ENCODE measurements at places on chromosomes 5 and 9.

DNA sequence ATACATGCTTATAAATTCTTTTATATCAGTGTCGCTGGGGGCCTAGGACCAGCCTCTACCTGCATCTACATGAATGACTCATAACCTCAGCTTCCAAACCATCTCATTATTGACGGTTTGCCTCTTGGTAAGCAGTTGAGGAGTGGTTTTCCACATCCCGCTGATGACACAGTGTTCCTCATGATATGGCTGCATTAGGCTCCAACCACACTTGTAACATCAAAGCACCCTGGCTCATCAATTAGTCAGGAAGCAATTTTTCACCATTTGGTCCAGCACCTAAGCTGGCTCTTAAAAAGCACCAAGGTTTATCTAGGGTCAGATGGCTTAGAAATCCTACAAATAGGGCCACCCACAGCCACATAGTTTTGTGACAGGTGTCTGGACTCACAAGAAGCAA lies 402.4 kb downstream of the ARHGEF28 start:
- DNase-seq = no peak

DNA sequence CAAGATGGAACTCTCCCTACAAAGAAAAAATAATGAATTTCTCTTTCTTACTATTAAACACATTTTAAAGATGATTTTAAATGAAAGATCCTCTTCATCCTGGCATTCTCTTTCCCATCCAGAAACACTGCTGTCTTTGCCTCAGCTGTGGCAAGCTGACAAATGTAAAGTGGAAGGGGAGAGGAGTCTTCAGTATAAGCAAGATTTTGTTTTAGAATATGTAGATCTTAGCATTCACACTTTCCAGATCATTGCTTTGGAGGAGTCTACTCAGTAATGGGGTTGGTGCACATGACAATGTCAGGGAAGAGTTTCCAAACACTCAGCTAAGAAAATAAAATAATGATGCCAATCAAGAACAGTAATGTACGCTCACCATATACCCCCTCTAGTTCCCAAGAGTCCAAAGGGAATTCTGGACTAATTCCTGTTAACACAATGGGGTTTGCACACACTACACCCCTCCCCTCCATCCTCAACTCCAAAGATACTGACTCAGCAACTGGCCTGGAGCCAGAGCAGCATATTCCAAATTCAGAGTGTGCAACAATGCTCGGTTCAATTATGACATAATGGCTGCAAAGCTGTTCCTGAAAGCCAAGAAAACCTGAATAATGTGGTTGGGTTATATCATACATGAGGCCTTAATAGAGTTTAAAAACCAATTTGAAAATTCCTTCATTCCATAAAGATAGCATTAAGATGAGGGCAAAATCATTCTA lies 4.6 kb downstream of the C5orf63 start:
- DNase-seq = no peak

DNA sequence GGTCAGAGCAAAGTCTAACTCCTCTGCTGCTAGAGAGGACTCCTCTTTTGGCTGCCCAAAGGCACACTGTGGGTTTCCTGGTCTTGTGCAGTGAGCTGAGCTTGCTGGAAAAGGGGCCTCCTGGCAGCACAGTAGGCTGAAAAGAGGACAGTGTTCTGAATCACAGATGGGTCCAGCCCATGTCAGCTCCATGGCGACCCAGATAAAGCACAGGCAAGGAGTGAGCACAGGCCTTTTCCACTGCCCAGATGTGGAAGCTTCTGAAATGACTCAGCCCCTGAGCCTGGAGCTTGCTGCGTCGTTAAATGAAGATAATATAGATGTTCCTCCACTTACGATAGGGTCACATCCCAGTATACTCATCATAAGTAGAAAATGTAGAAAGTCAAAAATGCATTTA lies 8.1 kb downstream of the CCDC180 start:
- no peak for DNase-seq

DNA sequence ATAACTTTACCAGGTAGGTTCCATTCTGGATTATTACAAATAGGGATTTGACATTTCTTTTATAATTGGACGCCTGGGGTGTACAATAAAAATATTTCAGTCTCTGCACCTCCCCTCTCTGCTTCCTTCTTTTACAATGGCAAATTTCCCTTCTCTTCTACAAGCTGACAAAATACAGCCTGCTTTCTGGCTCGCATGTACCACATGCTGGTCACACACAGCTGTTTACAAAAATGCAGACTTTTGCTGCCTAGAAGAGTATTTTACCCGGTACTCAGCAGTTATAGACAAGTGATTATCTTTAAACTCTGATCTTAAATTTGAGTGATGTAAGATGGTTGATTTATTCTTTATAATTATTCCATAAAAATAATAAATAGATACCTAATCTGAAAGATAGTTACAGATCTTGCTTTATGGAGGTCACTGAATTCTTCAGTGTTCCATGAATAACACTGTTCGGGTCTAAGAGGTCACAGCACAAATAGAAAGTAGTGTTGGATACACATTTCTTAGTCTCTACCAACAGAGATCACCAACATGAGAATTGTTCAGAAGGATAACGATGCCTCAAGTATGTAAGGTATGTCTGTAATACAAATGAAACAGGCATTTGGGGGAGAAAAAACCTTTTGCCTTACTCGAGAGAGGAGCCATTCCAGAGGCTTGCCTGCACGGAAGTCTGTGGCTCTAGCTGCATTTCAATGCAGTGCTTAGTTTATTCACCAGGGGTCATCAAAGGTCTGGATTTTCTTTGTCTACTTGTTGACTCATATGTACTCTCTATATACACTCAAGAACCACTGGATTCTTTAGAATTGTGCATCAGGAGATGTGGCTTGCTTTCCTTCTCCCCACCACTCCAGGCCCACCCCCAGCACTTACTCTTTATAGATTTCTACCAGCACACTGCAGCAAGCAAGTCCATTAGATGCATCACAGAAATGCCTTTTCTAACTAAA lies 206.6 kb upstream of the RFX3 start:
- DNase-seq = peak; percentile 86

DNA sequence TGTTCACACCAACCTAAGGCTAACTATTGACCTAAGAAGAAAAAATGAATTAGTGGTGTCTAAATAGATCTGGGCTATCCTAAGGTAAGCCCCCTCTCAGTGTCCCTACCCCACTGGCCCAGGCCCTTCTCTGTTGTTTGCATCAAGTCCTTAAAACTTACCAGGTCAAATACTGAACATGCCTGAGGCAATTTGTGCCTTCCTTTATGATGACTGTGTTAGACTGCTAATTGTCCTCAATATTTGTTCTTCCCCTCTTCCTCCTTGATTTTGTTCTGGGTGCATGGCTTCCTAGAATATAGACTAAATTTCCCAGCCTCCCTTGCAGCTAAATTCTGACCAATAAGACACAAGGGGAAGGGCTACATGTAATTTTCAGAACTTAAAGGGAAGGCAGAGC lies 199.9 kb downstream of the ADAMTS12 start:
- DNase-seq = no peak

- DNase-seq = peak; percentile 66
Observed at GRCh38 chr5:38831909-38832308, 13.9 kb upstream of the OSMR start.
